Gastroesophageal sphincter (tissue), 4 donors: ENCODE measurements at places on chromosomes 16 and 17. TPM values are rescaled to one million over a fixed set of nuclear protein-coding genes. Genes with fewer than 3 reads are reported as not detected.

Gene CCDC78
- not detected for total RNA-seq

Gene SERPINF2
- total RNA-seq: 5.8 TPM

Gene GAS2L2
- total RNA-seq: not detected

Gene NTN3
- not detected for total RNA-seq

Gene METTL2A
- total RNA-seq: 12.1 TPM

Gene ITGB3
- 58.7 TPM for total RNA-seq

Gene ARHGAP23
- total RNA-seq: 132 TPM

Gene ADGRG1
- total RNA-seq: 7.0 TPM

Gene CFAP97D1
- total RNA-seq: 0.12 TPM

Gene SULT1A1
- 21.1 TPM for total RNA-seq

Gene KRT15
- total RNA-seq: 129 TPM

Gene PPP1R1B
- 12.2 TPM for total RNA-seq

Gene IGFBP4
- total RNA-seq: 313 TPM

Gene TPSD1
- not detected for total RNA-seq

Gene ZNF689
- total RNA-seq: 12.9 TPM

Gene SALL1
- not detected for total RNA-seq

DNA sequence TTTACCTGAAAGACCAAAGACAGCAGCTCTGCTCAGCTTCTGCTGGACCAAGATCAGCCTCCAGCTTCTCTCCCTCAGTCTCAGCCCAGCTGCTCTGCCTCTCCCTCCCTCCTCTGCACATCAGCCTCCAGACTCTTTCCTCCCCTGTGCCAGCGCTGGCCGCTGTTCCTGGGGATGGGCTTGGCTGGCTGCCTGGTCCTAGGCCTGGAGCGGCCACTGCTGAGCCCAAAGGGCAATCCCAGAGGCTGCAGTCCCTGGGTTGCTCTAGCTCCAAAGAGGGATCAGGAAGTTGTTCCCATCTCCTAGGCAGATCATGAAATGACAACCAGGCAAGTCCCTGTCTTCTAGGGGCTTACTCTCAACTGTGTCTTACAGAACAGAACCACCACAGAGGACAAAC is 31.3 kb downstream of the DCUN1D3 start:
- peak; percentile 95 for ATAC-seq

- ATAC-seq: no peak
Observed at GRCh38 chr16:84357191-84357651, 11.1 kb upstream of the ATP2C2 start.

DNA sequence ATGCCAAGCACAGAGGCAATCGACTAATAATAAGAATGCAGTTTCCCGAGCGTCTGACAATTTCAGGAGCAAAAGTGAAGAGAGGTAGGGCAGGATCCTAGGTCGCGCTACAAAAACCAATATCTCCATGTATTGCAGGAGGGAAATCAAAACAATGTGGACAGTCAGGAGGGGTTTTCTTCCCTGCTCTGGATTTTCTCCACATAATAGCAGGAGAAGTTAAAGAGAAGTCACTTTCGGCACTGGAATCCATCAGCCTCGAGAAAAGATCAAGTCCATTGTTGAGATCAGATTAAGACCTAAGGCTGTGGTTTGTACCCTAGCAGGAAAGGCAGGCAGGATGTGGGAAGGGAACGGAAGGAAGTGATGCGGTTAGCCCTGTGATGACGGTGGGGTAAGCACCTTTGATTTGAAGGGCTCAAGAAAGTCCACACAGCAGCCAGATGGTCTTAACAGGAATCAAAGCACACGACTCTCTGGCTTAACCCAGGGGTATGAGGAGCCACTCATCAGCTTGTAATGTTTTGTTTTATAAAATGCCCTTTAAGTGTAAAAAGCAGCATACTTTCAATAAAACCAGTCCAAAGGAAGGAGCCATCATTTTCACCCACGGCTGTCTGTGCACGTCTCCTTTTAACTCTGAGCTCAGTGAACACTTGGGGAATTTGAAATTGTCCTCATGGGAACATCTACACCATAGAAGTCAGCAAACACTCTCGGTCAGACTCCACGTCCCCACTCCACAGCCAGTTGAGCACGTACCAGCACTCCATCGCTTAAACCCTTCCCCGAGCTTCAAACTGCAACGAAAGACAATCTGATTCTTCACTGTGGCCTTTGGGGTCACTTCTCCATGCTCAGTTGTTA is 15.8 kb upstream of the AKTIP start:
- ATAC-seq: peak; percentile 77

DNA sequence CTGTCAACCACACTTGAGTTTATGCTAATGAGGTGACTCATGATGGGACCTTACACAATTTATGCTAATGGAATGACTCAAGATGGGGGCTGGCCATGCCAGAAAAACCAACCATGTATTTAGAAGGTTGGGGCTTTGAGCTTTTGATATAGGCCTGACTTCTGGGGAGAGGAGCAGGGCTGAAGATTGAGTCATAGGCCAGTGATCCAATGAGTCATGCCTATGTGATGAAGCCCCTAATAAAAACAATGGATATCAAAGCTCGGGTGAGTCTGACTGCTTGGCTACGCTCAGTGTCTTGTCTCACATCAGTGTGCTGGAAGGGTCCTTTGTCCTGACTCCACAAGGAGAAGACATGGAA is 7.3 kb downstream of the MFSD6L start:
- no peak for ATAC-seq

DNA sequence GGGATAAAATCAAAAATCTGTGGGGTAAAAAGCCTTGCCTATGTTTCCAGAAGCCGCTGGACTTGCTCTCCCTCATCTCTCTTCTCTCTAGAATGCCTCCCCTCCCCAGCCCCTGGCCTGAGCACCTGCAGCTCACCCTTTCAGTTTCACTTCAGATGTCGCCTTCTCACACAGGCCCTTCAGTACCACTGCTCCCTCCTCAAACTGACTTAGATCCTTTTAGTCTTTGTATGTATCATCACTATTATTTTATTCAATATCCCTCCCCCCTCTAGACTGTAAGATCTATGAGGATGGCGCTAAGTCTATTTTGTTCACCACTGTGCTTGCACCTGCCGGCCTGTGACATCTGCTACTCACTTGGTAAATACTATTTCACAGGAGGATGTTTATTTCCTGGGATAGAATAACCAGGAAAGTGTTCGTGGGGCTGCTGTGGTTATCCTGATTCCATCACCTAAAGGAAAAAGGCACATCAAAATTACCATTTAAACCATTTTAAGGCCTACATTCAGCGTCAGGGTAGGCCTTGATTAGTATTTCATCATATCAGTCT is 122.3 kb downstream of the MRTFB start:
- no peak for ATAC-seq

GRCh38 chr16:61295311-61295710 is 740.9 kb downstream of the CDH8 start:
- no peak for ATAC-seq

- ATAC-seq: peak; percentile 26
Observed at GRCh38 chr16:67198238-67198734, 645 bp upstream of the ELMO3 start.

GRCh38 chr16:59859676-59860402 is 1125.7 kb upstream of the GOT2 start:
- ATAC-seq: no peak

GRCh38 chr16:79276501-79276900 is 324.0 kb downstream of the MAF start:
- ATAC-seq: no peak

- no peak for ATAC-seq
Observed at GRCh38 chr17:81599719-81600486, 37.0 kb downstream of the NPLOC4 start.

DNA sequence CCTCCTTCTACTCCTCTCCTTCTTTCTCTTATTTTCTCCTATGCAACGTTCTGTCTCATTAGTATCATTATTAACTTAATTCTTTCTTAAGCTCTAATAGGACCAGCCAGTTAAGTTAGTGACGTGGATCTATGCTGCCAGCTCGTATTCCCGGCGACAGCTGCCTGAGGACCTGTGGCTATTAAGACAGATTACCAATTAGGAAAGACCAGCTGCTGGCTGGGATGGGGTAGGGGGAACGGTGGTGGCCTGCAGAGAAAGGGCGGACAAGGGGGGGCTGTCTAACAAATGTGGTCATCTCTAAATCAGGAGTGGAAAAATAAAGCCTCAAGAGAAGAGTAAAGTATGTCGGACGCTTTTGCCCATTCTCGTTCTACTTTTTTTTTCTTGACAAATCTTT is 770 bp upstream of the MYH3 start:
- ATAC-seq: no peak

GRCh38 chr17:81821147-81821546 is 11.9 kb downstream of the MCRIP1 start:
- ATAC-seq: no peak

- no peak for ATAC-seq
Observed at GRCh38 chr17:179066-179432, 2.4 kb downstream of the DOC2B start.

- no peak for ATAC-seq
Observed at GRCh38 chr17:44049294-44050060, 17.0 kb downstream of the LSM12 start.

GRCh38 chr17:60970741-60971140 is 293.1 kb downstream of the BCAS3 start:
- ATAC-seq: no peak

DNA sequence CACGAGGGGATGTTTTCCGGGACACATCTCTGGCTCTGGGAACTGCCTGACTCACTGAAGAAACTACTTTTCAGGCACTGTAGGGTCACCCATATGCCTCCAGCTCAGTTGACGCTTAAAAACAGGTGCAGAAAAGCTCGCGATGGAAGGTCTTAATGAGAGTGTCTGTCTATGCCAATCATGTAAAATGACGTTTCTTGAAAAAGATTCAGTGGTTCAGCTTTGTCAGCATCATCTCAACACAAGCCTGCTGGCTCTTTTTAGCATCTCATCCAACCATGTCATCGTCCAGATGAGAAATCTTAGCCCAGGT is 27.5 kb downstream of the OR1D5 start:
- ATAC-seq: no peak

DNA sequence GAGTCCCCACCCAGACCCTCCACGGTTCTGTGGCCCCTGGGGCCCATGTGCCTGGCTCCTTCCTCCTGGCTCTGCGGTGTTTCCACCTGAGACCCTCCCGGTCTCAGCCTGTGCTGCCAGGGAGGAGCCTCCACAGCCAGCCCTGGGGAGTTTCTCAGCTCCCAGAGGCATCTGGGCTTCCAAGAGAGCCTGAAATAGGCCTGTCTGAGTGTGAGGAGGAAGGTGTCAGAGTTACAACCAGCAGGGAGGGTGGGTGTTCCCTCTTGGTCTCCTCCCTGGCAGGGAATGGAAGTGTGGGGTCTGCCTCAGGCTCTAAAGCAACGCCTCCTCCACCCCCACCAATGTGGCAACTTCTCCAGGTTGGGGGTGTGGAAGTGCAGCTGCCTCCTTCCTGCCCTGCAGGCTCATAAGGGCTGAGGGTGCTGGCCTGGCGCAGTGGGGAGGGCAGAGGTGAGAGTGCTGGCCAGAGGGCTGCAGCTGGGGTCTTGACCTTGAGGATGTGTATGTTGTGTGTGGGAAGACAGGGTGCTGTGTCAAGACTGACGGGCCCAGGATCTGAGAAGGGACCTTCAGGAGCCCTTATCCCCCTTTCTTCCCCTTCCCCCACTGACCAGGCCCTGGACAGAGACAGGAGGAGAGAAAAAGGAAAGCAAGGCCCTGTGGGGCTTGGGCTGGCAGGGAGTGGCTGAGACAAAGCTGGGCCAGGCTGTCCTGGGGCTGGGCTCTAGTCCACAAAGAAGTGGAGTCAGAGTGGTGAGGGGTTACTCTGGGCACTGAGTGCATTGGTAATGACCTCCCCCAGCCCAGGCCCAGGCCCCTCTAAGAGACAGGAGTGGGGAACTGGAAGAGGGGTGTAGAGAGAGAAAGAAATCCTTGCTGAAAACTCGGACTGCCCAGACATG is 2.4 kb downstream of the CYGB start:
- no peak for ATAC-seq

DNA sequence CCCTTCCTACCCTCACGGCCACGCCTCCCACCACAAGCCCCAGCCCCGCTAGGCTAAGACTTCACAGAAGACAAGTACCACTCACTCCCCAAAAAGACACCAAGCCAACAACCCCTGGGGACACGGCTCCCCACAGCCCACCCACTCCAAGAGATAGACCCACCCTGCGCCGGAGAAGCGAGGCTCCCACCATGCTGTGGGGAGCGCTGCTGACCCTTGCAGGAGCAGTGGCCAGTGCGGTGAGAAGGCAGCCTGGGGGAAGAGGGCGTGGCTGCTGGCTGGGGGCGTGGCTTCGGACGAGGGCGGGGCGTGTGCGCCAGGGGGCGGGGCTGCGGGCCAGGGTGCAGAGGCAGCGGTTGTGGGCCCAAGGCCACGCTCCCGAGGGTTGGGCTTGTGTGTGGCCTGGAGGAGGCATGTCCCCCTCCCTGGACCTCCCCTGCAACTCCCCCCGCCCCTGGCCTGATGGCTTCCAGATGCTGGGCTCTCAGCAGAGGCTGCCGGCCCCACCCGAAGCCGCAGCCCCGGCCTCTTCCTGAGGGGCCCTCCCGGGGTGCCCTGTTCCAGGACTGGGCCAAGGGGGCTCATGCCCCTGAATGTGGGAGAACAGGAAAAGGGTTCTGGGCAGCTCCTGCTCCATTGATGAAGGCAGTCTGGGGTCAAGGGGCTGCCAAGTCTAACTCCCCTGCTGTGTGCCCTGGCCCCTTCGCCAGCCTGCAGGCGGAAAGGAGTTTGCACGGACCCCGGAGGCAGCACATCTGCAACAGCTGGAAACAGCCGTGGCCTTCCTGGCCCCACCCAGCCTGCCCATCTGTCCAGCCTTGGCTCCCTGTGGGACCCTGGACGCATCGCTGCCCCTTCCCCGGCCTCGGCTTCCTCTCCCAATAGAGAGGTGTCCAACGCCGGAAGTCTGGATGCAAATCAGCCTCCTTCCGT is 9.1 kb downstream of the TFAP4 start:
- ATAC-seq: peak; percentile 88

- ATAC-seq: no peak
Observed at GRCh38 chr16:19708296-19709205, 9.5 kb downstream of the KNOP1 start.

DNA sequence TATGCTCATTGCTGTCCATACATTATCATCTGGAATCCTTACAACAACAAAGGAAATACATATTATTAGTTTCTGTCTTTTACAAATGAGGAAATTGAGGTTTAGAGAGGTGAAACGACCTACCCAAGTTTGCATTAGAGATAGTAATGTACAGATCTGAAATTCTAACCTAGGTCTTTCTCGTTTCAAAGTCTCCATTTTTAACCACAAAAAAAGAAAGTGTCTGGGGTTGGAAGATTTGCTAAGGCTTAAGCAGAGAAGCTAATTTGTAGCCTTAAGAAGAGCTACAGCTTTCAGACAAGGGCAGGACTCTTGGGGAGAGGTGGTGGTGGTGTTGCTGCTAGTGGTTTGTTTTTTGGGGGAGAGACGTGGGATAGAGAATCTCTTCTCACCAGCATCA is 19.2 kb downstream of the CIITA start:
- no peak for ATAC-seq
